CD4-positive, alpha-beta T cell treated with Interferon alpha-2 for 1 hour (primary cell): ENCODE measurements at places on chromosomes 7 and 10.

DNA sequence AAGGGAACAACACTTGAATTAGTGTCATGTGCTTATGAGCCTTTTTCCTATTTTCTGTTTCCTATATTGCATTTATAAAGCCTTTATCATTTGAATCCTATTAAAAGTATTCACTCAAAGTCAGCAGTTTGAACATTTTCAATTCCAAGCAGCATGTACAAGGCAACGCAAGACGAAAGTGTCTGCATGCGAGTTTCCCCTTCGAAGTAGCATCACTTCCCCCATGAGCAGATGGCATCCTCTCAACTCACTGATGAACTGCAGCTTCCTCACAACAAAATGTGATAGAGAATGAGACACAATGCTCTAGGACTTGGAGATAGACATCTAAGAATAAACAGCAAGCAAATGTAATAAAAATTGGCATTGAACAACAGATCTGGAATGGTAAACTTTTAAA lies 270.7 kb downstream of the PRPF18 start:
- no peak for DNase-seq

- no peak for DNase-seq
Observed at GRCh38 chr7:42567051-42567450, 330.0 kb upstream of the GLI3 start.

GRCh38 chr7:81676813-81677212 lies 93.0 kb downstream of the HGF start:
- DNase-seq, result no peak

GRCh38 chr10:131242007-131242406 lies 69.5 kb downstream of the TCERG1L start:
- DNase-seq, result no peak

DNA sequence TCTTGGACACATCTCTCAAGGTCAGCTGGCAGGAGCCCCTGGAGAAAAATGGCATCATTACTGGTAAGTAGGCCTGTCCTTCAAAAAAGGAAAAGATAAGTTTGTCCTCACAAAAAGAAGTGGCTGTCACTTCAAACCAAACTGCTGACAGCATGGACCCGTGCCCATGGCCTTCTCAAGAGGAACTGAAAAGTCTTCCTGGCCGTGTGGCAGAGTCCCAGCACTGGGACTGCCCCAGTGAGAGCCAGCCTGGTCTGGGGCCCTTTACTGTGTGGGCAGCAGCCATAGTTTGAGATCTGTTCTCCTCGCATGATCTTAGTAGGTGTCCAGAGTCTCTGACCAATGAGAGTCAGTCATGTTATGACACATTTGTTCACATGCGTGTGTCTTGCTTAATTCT lies 614.2 kb upstream of the FOXK1 start:
- DNase-seq, result no peak

DNA sequence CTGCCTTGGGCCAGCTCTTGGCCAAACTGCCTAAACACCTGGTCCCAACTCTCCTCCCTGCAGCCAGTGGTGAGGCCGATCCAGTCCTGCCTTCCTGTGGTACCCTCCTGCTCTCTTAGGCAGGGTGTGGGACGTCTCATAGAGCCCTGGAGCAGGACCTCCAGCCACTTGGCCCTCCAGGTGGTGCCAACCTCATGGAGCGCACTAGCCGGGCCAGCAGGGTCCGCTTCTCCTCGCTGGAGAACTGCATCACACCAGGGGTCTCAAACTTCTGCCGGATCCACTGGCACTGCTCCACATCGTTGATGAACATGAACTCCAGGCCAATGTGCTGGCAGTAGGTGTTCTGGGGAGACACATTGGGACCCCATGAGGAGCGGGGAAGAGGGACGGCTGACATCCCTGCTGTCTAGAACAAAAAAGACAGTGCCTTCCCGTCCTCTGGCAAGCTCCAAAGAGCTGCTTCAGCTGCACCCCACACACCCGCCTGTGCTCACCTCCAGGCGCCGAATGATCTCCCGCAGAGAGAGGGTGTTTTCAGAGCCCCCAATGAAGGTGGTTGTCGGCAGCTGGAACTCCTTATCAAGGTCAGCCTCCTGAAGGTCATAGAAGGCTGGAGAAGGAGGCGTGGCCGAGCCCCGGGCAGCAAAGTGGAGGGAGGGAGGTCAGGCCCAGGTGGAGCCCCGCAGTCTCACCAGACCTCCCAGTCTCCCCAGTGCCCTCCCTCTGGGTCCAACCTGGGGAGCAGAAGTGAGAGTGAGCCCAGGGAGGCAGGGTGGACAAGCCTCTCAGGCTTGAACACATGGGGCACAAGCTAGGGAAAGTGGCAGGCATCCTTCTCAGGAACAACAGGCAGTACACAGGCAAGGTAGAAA lies 10.2 kb downstream of the OGDHL start:
- no peak for DNase-seq

DNA sequence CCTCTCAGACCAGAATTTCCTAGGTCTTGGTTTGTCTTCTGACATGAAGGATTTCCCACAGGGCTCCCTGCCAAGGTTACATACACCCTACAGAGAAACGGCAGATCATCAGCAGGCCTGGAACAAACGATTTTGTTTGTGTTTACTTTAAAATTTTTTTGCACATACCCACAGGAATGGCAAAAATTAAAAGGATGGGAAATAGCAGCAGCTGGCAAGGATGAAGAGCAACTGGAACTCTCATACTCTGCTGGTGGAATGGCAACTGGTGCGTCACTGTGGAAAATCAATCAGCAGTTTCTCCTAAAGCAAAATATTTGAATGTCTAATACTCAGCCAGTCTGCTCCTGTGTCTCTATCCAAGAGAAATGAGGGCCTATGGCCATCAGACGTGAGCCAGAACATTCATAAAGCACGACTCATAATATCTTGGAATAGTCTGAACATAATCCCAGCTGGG lies 6.5 kb downstream of the BAIAP2L1 start:
- no peak for DNase-seq

DNA sequence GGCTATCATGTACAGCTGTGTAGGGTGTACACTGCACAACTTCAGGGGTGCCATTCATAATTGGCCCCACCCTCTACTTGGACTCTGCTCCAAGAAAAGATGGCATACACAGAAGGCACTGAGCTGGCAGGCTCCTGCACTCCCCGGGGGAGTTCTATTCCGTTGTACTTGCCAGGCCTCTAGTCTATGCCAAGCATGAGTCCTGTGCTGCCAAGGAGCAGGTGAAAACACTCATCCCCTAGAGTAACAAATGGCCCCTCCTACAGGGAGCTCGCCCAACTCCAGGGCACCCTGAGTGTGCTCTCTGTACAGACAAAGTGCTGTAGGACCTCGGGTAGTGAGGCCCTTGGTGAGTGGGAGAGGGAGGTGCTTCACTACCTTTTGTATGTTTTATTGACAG lies 127.2 kb downstream of the SLIT1 start:
- no peak for DNase-seq

GRCh38 chr10:36717118-36717517 lies 408.3 kb upstream of the ANKRD30A start:
- no peak for DNase-seq

DNA sequence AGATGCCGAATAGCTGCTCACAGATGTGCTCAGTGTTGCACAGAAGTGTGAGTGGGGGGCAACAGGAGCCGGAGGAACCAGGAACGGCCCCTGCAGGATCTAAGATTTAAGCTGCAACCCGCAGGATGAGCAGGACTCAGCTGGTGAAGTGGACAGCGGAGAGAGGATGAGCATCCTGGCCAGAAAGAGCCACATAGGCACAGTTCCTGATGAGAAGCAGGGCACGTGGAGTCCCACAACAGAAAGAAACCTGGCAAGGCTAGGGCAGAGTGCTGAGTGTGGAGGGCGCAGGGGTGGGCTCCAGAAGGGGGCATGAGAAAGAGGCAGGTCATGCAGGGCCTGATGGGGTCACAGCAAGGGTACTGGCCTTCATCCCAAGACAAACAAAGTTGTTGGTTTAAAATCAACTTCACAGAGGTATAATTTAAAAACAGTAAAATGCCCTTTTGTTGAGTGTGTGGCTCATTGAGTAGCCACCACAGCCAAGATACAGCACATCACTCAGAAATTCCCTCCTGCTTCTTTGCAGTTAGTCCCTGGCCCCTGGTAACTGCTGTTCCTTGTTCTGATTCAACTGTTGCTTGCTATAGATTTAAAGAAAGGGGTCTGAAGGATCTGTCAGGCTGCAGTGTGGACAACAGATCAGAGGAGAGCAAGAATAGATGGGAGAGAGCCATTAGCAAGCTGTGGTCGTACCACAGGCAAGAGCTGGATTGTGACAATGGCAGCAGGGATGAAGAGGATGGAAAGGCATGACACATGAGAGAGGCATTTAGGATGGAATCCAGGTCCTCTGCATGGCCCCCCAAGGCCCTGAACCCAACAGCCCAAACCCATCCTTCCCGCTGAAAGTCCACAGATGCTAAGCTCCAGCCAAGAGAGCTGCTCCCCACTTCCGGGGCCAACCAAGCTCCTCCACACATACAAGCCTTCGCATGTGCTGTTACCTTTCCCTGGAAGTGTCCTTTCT lies 53.1 kb upstream of the OSBPL3 start:
- no peak for DNase-seq

GRCh38 chr10:118062798-118063238 lies 16.1 kb upstream of the RAB11FIP2 start:
- no peak for DNase-seq

DNA sequence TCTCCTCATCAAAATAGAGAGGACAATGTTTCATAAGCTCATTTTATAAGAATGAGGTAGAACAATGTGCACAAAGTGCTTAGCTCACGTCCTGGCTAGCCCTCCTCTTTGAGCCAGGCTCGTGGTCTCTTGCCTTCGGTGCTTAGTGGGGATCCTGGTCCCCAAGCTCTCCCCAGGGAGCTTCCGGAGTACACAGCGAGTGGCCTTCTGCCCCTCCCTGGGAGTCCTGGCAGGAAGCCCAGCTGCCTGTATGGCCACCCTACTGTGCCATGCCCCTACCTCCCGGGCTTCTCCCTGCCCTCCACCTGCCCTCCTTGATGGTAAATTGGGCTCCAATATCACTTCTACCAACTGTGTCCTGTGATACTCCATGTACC lies 868 bp downstream of the MYO1G start:
- DNase-seq, result no peak

DNA sequence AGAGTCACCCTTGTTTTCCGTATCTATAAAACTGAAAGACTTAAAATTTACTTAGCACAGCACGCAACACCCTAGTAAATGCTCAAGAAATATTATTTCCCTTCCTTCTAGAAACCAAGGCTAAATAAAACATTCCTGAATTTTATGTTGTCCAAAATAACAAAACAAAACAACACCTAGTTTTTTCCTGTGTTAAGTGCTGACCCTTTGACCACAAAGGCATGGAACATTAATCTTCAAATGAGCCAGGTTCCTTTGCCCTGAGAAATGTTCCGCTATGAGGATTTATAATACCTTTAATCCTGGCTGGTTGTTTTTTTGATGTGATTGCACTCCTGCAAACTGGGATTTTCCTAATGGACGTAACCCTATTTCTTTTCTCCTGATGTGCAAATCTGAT lies 29.0 kb upstream of the DGKI start:
- DNase-seq, result no peak

DNA sequence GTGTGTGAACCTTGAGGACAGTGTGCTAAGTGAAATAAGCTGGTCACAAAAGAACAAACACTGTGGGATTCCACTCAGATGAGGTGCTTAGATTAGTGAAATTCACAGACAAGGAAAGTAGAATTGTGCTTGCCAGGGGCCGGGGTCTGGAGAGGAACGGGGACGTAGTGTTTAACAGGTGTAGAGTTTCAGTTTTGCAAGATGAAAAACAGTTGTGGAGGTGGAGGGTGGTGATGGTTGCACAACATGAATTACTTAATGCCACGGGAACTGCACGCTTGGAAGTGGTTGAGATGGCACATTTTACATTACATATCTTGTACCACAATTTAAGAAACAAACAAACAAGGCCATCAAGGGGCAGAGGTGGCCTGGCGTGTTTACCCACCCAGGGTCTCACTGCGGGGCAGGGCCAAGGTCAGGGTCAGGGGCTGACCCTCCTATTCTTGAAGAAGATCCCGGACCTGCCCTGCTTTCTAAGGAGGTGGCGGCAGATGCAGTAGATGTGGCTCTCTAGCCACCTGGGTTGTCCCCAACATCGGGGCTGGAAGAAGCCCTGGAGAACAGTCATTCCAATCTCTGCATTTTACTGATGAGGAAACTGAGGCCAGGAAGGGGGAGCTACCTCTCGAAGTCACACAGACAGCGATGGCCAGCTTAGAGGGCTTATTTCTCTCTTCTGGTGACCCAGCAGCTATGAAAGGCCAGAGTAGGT lies 91.5 kb upstream of the LRRC4 start:
- DNase-seq, result no peak

DNA sequence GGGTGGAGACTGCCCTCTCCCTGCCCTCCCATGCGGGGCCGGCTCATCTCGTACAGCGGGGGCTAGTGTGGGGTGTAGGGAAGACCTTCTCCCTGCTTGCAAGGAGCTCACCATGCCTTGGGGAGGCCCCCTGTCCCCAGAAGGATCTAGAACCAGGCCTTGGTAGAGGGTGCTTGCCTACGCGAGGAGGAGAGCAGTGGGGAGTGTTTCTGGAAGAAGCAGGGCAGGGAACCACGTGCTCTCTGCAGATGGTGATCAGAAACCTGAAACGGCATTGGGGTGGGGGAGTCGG lies 2.7 kb downstream of the MAFK start:
- no peak for DNase-seq

- no peak for DNase-seq
Observed at GRCh38 chr10:71711052-71711623, 8.4 kb downstream of the C10orf105 start.

GRCh38 chr10:18504161-18504560 lies 147.2 kb downstream of the NSUN6 start:
- no peak for DNase-seq

DNA sequence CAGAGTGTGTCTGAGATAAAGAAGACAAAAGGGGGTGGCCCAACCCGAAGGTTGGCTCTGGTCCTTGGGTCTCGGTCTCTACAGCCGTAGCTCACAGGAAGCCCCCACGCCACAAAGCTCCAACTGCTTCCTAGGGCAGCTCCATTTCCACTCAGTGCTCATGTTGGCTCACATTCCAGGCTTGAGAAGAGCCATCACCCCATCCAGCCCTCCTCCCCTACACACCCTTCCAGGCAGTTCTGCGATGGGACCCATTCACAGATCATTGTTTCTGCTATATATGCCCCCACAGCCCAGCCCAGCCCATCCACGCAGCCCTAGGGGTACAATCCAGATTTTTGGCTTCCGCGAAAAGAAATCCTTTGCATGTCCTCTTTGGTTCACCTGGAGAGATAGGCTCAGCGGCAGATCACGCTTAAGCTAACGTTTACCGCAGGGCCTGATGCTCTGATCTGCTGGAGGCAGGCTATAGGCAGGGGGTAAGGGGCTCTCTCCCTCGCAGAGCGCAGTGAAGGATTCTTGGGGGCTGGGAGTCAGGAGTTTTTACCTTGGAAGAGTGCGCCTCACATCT lies 6.2 kb upstream of the HOXA11 start:
- no peak for DNase-seq
